ENCODE measurements at places on chromosomes 6 and 20.

- H3K4me3 ChIP-seq, result no peak overlapping the region
- H3K36me3 ChIP-seq, result no peaks in the 10 kb centered on the region
- H3K27me3 ChIP-seq, result no peaks in the 10 kb centered on the region
- no peak overlapping the region for H3K27ac ChIP-seq
Observed at GRCh38 chr6:108235127-108235526, 25.7 kb downstream of the SNX3 start.

- H3K27me3 ChIP-seq, result no peaks in the 10 kb centered on the region
- H3K4me3 ChIP-seq, result no peak overlapping the region
- H3K36me3 ChIP-seq, result no peaks in the 10 kb centered on the region
- H3K27ac ChIP-seq, result no peak overlapping the region
- no peak for DNase-seq
- H3K4me1 ChIP-seq, result no peaks in the 10 kb centered on the region
Observed at GRCh38 chr6:105041880-105042279, 85.0 kb downstream of the LIN28B start.

GRCh38 chr20:43241057-43241702 lies 51.5 kb upstream of the PTPRT start:
- no peaks in the 10 kb centered on the region for H3K36me3 ChIP-seq
- no peaks in the 10 kb centered on the region for H3K4me1 ChIP-seq
- no peaks in the 10 kb centered on the region for H3K27me3 ChIP-seq
- H3K27ac ChIP-seq, result no peak overlapping the region
- no peak overlapping the region for H3K4me3 ChIP-seq

- H3K36me3 ChIP-seq, result no peaks in the 10 kb centered on the region
- H3K4me1 ChIP-seq, result peaks cover 18% of the 10 kb centered on the region
- no peaks in the 10 kb centered on the region for H3K27me3 ChIP-seq
- H3K4me3 ChIP-seq, result no peak overlapping the region
Observed at GRCh38 chr6:108904741-108905140, 56.5 kb downstream of the ARMC2 start.

DNA sequence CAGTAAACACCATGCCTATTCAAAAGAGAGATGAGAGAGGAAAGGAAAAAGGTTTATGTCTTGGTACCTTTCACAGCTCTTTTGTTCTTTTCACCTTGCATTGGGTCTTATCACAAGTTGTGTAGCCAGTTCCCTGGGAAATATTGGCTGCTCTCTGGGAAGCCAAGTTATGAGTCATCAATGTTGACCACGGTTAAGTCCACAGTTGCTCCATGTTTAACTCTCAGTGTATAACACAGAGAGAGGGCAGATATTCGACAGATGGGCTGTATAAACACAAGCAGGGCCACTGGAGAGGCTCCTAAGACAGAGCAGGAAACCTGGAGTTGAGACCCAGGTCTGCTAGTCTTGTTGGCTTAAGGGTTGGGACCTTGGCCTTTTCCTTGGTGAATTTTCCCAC lies 718.6 kb downstream of the QKI start:
- H3K36me3 ChIP-seq, result no peaks in the 10 kb centered on the region
- no peak overlapping the region for H3K27ac ChIP-seq
- H3K27me3 ChIP-seq, result no peaks in the 10 kb centered on the region
- no peaks in the 10 kb centered on the region for H3K4me1 ChIP-seq

DNA sequence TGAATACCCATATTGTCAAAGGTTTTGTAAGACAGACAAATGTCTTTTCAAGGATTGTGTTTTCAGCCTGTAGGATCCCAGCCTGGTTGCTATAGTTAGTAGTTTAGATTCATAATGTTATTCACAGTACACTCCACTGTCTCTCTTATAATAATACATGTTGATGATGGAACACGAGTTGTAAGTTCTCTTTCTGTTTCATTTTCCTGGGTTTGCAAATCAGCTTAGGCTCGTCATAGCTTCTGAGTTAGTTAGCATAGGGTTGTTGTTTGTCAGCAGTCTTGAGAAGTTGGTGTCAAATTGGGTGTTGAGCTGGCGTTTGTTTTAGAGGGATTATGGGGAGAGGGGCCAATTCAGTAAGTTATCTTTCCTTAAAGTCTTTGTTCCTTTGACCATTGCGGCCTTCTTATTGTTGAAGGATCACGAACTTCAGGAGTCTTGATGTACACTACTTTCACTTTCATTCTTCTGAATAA lies 45.8 kb downstream of the QKI start:
- H3K36me3 ChIP-seq, result no peaks in the 10 kb centered on the region
- H3K27me3 ChIP-seq, result no peaks in the 10 kb centered on the region
- no peak for DNase-seq
- peak overlapping the region; percentile 5 for H3K27ac ChIP-seq
- no peak overlapping the region for H3K4me3 ChIP-seq

GRCh38 chr20:44496976-44497375 lies 21.3 kb downstream of the TTPAL start:
- H3K4me3 ChIP-seq, result no peak overlapping the region
- H3K27ac ChIP-seq, result no peak overlapping the region
- no peaks in the 10 kb centered on the region for H3K4me1 ChIP-seq

DNA sequence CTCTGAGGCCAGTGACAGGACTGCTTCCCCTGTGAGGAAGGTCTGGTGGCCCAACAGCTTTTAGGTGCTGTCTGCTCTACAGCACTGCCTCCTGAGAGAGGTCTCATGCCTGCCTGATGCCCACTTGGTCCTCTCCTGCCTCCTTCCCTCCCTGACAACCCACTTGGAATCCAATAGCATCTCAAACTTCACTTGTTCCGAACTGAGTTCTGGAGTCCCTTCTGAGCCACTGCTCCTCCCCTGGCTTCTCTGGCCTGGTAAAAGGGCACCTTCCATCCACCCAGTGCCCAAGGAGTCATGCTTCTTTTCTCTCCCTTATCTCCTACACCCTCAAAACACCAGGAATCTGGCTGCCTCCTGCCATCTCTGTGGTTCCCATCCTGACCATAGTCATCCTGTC lies 1.9 kb downstream of the MAVS start:
- no peak overlapping the region for H3K4me3 ChIP-seq
- peaks cover 31% of the 10 kb centered on the region for H3K4me1 ChIP-seq
- no peak overlapping the region for H3K27ac ChIP-seq
- H3K27me3 ChIP-seq, result no peaks in the 10 kb centered on the region
- no peak for DNase-seq

Measured in body of pancreas (tissue), 4 donors.